Renal pelvis (tissue), 12 donors: ENCODE measurements at places on chromosomes 2 and 18. TPM values are rescaled to one million over a fixed set of nuclear protein-coding genes. Genes with fewer than 3 reads are reported as not detected.

The CUL3 gene
- polyA plus RNA-seq: 113 TPM

The MARCHF4 gene
- 0.13 TPM for polyA plus RNA-seq

The ANKRD39 gene
- 8.5 TPM for polyA plus RNA-seq

The DUSP28 gene
- polyA plus RNA-seq: 10.4 TPM

The CHST10 gene
- polyA plus RNA-seq: 23.6 TPM

The SIX2 gene
- 30.4 TPM for polyA plus RNA-seq

The KCNK3 gene
- polyA plus RNA-seq: 1.4 TPM

The KANSL1L gene
- 40.6 TPM for polyA plus RNA-seq

The ARHGEF33 gene
- 3.0 TPM for polyA plus RNA-seq

The ERMN gene
- 0.20 TPM for polyA plus RNA-seq

The COX7A2L gene
- polyA plus RNA-seq: 178 TPM

The RAB6C gene
- 0.04 TPM for polyA plus RNA-seq

The GALM gene
- 57.3 TPM for polyA plus RNA-seq

The CPLX4 gene
- 0.07 TPM for polyA plus RNA-seq

The CXCR1 gene
- polyA plus RNA-seq: not detected

The TMEM214 gene
- 68.9 TPM for polyA plus RNA-seq

The CD302 gene
- 10.9 TPM for polyA plus RNA-seq

The FLACC1 gene
- 1.6 TPM for polyA plus RNA-seq

The TMEM198 gene
- polyA plus RNA-seq: 3.1 TPM

The KLF11 gene
- polyA plus RNA-seq: 21.6 TPM

The HRH4 gene
- polyA plus RNA-seq: 0.07 TPM

The GAREM2 gene
- polyA plus RNA-seq: 6.3 TPM

The DLX2 gene
- 0.14 TPM for polyA plus RNA-seq

The RTP5 gene
- not detected for polyA plus RNA-seq

The TANC1 gene
- polyA plus RNA-seq: 54.9 TPM

The ATOH8 gene
- 17.6 TPM for polyA plus RNA-seq

The GPN1 gene
- polyA plus RNA-seq: 57.3 TPM

The KIF1A gene
- polyA plus RNA-seq: 12.3 TPM

The CSRNP3 gene
- 9.2 TPM for polyA plus RNA-seq

The TDRD15 gene
- polyA plus RNA-seq: 0.03 TPM

The KIDINS220 gene
- 98.2 TPM for polyA plus RNA-seq

The RGPD6 gene
- 43.8 TPM for polyA plus RNA-seq

The PLEKHA3 gene
- polyA plus RNA-seq: 28.9 TPM

The CACNB4 gene
- 13.3 TPM for polyA plus RNA-seq

The SCN9A gene
- 1.4 TPM for polyA plus RNA-seq

The HAUS1 gene
- polyA plus RNA-seq: 53.0 TPM

The PCARE gene
- polyA plus RNA-seq: 0.46 TPM

The TMX3 gene
- polyA plus RNA-seq: 49.9 TPM

The SAG gene
- polyA plus RNA-seq: 0.18 TPM

The XDH gene
- 0.62 TPM for polyA plus RNA-seq

The RGPD4 gene
- not detected for polyA plus RNA-seq

The NYAP2 gene
- polyA plus RNA-seq: 0.09 TPM

The TBR1 gene
- not detected for polyA plus RNA-seq

The PJVK gene
- polyA plus RNA-seq: 9.1 TPM

The PLGLB1 gene
- 6.1 TPM for polyA plus RNA-seq

The LOXHD1 gene
- polyA plus RNA-seq: 0.78 TPM

The TMEM37 gene
- 49.4 TPM for polyA plus RNA-seq

The ECEL1 gene
- polyA plus RNA-seq: 17.4 TPM

The BOK gene
- polyA plus RNA-seq: 29.9 TPM

The KIF5C gene
- polyA plus RNA-seq: 4.4 TPM

The ERBB4 gene
- 57.4 TPM for polyA plus RNA-seq

The AGBL5 gene
- polyA plus RNA-seq: 67.5 TPM

The IL1F10 gene
- not detected for polyA plus RNA-seq
